Activated naive CD4-positive, alpha-beta T cell treated with Interleukin-2 at 50 U/mL for 16 hours (primary cell): ENCODE measurements at places on chromosomes 6 and 20.

GRCh38 chr6:105789935-105790334, 296.2 kb upstream of the PRDM1 start:
- no peak for DNase-seq

- DNase-seq: no peak
Measured at GRCh38 chr6:134849920-134850447, 99.9 kb downstream of the ALDH8A1 start.

- DNase-seq: no peak
Measured at GRCh38 chr20:20399531-20400500, 31.9 kb downstream of the INSM1 start.

DNA sequence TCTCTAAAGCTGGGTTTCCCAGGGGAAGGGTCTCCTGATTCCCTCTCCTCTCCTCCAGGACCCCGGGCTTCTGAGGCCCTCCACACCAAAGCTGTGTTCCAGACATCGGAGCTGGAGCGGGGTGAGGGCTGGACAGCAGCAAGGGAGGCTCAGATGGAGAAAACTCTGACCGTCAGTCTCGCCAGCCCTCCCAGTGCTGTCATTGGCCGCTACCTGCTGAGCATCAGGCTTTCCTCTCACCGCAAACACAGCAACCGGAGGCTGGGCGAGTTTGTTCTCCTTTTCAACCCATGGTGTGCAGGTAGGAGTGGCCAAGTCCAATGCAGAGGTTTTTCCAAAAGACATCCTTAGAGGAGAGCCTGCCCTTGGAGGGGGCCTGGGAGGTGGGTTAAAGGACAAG, 14.4 kb downstream of the TGM6 start:
- no peak for DNase-seq

- DNase-seq: no peak
Measured at GRCh38 chr6:69790629-69791028, 6.2 kb downstream of the LMBRD1 start.

DNA sequence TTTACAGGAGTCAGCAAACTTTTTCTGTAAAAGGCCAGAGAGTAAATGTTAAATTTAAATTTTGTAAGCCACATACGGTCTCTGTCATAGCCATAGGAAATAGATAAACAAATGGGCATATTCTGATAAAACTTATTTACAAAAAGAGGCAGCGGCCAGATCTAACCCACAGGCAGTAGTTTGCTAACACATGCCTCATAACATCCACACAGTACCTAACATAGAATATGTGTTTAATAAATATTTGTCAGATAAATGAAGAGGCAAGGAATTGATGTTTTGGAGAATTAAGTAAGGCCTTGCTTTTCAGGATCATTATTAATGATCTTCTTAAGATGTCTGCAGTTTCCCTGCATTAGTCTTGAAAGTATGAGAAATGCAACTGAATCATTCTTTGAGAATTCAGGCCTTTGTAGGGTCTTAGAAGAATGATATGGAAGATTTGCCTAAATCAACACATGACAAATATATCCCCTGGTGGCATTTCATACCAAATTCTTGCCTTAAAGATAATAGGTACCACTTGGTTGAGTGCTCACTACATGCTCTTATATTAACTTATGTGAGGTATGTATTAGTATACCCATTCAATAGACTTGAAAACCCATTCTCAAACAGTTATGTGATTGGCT, 39.3 kb upstream of the TRAM2 start:
- DNase-seq: no peak
